ENCODE measurements at places on chromosomes 12 and 14. TPM values are rescaled to one million over a fixed set of nuclear protein-coding genes. Genes with fewer than 3 reads are reported as not detected.

The SLC6A15 gene
- 2.3 TPM for total RNA-seq

The SLC5A8 gene
- not detected for total RNA-seq

The ACACB gene
- 2.6 TPM for total RNA-seq

The SMCO2 gene
- total RNA-seq: not detected

The CABP1 gene
- total RNA-seq: not detected

The PPP1R12A gene
- total RNA-seq: 95.7 TPM

The CCDC38 gene
- total RNA-seq: 0.10 TPM

The TMEM132C gene
- not detected for total RNA-seq

The FAM186B gene
- 0.65 TPM for total RNA-seq

The RIMBP2 gene
- not detected for total RNA-seq

The AQP6 gene
- not detected for total RNA-seq

The MLXIP gene
- total RNA-seq: 26.1 TPM

The ACADS gene
- 12.8 TPM for total RNA-seq

The ANKS1B gene
- 0.65 TPM for total RNA-seq

The RERG gene
- total RNA-seq: not detected

The NOVA1 gene
- 1.3 TPM for total RNA-seq

The ALX1 gene
- total RNA-seq: 0.67 TPM

The CPM gene
- total RNA-seq: 1.3 TPM

The SLC38A1 gene
- total RNA-seq: 201 TPM

The TAS2R43 gene
- total RNA-seq: 1.3 TPM

The ASB8 gene
- total RNA-seq: 25.2 TPM

The SPRING1 gene
- 51.2 TPM for total RNA-seq

The SPSB2 gene
- total RNA-seq: 4.3 TPM

The LBHD2 gene
- not detected for total RNA-seq

The RAD9B gene
- 0.19 TPM for total RNA-seq

The SLC17A8 gene
- total RNA-seq: not detected

The FAIM2 gene
- total RNA-seq: not detected

The KCNC2 gene
- not detected for total RNA-seq

The SERPINA5 gene
- total RNA-seq: 0.19 TPM

The IKZF4 gene
- total RNA-seq: 0.67 TPM

The LUM gene
- total RNA-seq: 1.2 TPM

The ACVRL1 gene
- 629 TPM for total RNA-seq

The ESPL1 gene
- total RNA-seq: 6.2 TPM

The ADGRD1 gene
- not detected for total RNA-seq

The CMA1 gene
- total RNA-seq: not detected

The COA8 gene
- 32.7 TPM for total RNA-seq

The FITM1 gene
- total RNA-seq: not detected

The KLRG1 gene
- total RNA-seq: 1.3 TPM

The CD163 gene
- total RNA-seq: not detected

The OVCH1 gene
- not detected for total RNA-seq

The HNF1A gene
- total RNA-seq: not detected

The RASAL1 gene
- total RNA-seq: not detected

The CHGA gene
- total RNA-seq: not detected
